ENCODE measurements at places on chromosomes 4 and X.

DNA sequence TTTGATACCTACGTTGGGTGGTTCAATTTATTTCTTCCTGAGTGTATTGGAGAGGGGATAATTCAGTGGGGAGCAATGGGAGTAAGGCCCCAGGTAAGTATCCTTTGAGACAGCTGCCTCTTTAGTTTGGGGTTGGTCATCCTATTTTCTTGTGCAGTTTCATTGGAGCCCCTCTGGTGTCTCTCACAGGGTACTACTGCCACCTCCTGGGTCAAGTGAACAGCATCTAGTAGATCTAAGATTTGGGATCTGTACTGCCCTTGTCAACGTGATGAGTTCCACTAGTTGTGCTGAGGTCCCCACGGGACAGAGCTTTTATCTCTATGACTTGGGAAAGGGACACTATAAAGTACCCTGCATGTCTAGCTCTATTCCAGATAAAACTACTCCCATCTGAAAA lies 80.6 kb downstream of the PBDC1 start:
- DNase-seq, result no peak

DNA sequence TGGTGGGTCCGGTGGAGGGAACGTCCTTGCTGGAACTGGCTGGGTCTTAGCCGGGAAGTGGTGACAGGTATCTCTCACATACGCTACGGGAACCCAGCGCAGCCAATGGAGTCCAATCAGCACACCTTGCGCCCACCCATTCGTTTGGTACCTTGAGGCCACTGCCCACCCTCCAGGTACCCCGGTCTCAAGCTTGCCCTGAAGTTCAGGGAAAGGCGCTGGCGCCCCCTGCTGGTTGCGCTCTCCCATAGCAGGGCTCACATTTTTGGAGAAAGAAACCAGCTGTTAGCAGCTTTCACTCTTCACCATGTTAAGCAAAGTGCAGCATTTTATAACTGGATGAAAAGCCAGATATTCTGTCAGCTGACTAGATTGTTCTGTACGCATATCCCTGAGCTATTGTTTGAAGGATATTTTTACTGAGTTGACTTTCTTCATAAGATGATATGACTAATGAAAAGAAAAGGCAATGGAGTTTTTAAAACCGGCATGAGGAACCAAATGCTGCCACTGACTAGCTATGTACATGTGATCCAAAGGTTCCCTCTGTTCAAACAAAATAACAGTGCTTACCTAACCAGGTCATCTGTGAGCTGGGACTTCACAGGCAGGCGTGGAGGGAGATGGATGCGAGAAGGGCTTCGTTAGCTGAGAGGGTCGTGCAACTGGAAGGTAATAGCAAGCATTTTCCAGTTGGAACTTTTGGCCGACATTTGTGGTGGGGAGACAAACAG lies 43.7 kb downstream of the OTOP1 start:
- no peak for DNase-seq

DNA sequence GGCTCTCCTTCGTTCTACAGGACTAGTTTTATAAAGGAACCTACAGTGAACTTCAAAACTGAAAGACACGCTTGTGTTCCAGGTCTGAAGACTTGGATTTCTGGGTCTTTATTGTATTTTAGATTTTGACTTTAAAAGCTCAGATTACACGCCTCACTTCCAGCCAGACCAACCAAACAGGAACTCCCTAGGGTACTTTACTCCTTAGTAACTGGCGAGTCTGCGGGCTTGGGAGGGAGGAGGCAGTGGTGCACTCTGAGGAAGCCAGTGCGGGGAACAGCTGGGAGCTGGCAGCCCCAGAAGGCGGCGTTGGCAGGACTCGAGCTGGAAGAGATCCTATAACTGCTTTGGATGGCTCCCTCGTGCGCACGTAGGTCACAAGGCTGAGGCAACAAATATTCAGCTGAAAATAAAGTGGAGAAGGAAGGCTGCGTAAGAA lies 391 bp upstream of the PHKA1 start:
- DNase-seq, result no peak

- DNase-seq, result no peak
Measured at GRCh38 chr4:68349279-68349648, 626 bp downstream of the YTHDC1 start.

DNA sequence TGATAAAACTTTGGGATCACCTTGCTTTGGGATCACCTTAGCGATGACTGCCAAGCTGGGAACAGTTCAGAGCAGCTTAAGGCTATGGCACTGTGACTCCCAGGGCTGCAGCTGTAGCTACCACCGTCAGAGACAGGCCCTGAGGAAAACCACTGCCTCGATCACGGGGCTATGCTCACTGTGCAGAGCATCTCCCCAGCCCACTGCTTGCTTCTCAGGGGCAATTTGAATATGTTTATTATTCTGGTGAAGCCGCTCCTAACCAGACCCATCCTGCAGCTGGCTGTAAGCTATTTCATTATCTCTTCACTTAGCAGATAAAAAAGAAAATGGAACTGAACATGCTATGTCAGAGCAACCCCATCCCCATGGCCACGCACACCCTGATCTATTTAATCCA lies 328.5 kb downstream of the EVC2 start:
- no peak for DNase-seq

DNA sequence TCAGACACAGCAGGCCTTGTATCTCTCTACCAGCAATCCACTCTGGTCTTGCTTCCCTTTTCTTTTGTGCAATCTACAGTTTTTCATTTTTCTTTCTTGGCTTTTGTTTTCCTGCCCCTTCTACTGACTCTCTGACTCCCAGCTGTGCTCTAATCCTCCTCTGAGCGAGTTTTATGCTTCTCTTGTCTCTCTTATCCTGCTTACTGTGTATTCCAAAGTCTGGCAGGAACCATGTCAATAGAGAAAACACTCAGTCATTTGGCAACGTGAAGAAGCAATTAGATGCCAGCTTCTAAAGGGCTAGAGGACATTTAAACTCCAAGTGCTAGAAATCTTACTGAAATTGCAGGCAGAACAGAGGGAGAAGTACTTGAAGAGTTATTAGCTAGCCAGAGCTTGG lies 984.6 kb upstream of the TENM3 start:
- DNase-seq, result no peak

DNA sequence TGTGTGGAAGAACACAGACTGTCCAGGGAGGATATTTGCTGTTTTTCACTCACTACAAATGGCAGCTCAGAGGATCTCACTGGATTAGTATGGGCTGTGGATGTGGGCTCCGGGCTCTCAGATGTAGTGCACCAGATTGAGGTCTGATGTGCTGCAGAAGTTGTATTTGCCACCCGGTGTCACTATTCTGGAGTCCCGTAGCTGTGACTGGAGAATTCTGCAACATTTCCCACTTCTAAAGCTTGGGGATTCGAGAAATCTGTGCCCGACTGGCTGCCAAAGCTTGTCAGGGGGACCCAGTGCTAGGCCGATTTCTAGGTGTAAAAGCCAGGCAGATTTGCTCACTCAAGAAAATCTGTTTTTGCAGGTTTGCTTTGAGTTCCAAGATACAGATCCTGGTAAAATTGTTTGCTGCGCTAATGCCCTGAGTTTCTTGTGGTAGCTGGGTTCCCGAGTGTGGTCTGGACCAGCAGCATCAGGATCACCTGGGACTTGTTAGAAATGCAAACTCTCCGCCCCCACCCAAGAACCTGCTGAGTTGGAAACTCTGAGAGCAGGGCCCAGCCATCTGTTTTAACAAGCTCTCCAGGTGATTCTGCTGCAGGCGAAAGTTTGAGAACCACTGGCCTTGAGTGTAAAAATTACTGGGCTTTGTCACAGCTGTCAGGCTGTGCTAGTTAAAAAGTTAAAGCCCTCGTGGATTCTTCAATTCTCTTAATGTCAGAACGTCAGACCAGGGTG lies 18.1 kb downstream of the KIT start:
- no peak for DNase-seq

DNA sequence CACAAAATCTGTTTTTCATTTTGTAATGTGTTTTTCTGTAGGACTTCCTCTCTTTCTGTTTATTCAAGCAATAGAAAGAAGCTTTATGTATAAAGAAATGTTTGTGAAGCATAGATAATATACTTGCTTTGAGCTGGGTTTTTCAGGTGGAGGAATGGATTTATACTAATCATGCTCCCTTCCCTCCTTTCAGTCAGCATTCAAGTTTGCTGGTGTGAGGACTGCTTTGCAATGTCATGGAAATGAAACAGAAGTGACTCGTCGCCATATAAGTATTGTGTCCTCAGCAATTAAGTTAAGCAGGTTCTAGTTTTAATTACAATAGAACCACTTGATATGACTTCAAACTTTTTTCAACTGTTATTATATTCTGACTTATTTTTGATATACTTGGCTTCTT lies 1447.1 kb downstream of the PCDH19 start:
- DNase-seq, result no peak

GRCh38 chr4:97978791-97979488 lies 164.3 kb downstream of the STPG2 start:
- DNase-seq, result no peak

DNA sequence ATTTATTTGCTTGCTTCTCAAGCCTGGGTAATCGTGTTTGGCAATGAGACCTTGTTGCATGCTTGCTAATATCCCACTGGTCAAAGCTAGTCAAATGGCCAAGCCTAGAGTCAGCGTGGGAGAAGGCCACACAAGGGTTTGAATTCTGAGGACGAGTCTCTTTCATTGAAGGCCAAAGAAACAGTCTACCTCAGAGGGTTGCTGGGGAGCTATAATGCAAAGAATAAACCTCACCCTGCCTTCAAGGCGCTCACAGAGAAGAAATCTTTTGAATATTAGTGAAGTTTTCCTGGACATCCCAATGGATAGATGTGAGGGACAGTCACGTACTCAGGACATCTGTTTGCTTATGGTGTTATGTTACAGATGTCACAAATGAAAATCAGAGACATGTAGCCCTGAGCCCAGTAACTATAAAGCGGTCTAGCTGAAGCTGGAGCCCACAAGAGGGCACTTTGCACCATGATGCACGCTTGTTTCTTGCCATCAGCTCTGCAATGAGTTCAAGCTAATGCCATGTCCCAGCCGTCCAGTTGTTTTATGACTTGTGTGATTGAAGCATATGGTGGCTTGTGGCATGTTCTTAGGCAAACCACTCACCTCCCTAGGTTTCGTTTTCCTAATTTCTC lies 1.1 kb upstream of the TLR3 start:
- DNase-seq, result no peak

GRCh38 chr4:5734853-5735252 lies 23.9 kb downstream of the EVC start:
- no peak for DNase-seq

DNA sequence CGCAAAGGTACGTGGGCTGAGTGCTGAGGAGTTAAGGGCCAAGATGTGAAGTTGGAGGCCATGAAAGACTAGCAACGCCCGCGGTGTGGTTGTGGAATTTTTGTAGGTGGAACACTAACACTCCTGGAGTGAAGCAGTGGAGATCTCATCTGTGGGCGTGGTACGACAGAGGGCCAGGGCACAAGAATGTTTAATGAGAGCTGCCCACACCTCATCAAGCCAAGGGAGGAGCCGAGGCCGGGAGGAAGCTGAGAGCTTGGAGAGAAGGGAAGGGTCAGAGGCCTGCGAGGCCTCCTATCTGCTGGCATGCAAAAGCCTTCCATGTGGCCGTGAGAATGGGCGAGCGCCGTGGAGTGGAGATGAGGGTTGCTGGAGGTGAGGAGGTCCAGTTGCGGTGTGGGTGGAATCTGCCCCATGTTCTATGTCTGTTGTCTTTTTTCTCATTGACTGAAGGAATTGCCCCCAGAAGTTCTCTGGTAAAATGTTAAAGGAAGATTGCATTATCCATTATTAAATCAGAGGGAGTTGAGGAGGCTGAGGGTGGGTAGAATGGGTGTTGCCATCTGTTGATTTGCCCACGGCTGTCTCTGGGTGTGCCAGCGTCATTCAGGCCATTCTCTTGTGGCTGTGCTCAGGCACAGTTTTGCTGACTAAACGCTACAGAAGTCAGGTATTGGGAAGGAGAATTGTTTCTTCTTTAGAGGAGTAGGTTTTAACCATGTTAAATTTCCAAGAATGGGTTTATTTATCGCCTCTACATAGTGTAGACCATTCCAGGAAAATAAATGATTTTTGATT lies 19.8 kb downstream of the SNX25 start:
- no peak for DNase-seq

GRCh38 chrX:43868791-43869190 lies 13.5 kb downstream of the MAOB start:
- no peak for DNase-seq

- no peak for DNase-seq
Measured at GRCh38 chr4:96471956-96472867, 632.3 kb downstream of the PDHA2 start.

- DNase-seq, result no peak
Measured at GRCh38 chr4:30719454-30720020, 632 bp upstream of the PCDH7 start.

DNA sequence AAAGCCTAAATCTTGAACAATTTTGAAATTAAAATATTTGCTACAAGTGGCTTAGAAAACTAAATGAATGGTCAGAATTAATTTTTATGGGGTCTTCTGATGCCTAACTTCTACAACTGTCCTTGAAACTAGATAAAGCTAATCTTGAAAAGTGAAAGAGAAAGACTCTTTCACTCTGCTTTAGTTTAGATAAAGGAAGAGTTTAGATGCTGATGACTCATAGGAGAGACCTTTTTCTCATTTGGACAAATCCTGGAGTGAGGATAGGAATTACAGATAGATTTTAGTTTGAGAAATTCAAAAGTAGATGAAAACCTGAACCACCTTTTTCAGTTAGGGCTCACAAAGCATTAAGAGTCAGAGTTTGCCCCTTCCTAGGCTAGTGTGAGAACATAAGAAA lies 342.3 kb upstream of the GRID2 start:
- no peak for DNase-seq

DNA sequence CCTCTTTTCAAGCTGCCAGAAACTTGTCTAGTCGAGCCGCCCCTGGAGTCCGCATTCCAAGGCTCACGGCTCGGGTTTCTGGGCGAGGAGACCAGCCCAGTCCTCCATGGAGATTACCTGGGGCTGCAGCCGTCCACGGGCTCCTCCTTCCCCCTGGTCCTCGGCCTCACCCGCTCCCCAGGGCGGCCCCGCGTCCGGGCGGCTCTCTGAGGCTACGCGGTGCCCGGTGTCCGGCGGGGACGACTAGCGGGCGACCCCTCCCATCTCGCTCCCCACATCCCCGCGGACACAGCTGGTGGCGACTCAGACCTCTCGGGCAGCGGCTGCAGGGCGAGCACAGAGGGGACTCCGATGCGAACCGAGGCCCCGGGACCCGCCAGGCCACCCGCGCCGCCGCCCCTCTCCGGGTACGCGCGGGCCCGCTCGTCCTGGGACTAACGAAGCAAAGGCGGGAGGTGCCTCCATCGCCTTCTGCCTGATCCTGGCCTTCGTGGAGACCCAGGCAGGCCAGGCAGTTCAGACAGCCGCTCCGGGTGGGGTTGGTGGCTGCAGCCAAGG lies 159.4 kb downstream of the TRAM1L1 start:
- DNase-seq, result no peak

GRCh38 chr4:7826909-7827306 lies 112.8 kb downstream of the AFAP1 start:
- no peak for DNase-seq
